ENCODE measurements at places on chromosomes 5 and 9. TPM values are rescaled to one million over a fixed set of nuclear protein-coding genes. Genes with fewer than 3 reads are reported as not detected.

The ASS1 gene
- 460 TPM for total RNA-seq

The DNM1 gene
- 2.6 TPM for total RNA-seq

The ADGRD2 gene
- 0.34 TPM for total RNA-seq

The PCDHAC1 gene
- 1.4 TPM for total RNA-seq

The PARP8 gene
- total RNA-seq = 13.7 TPM

The PCDHA13 gene
- 2.6 TPM for total RNA-seq

The RELL2 gene
- total RNA-seq = 16.1 TPM

The MELK gene
- 9.0 TPM for total RNA-seq

The GABBR2 gene
- total RNA-seq = under 0.01 TPM

The CEP78 gene
- total RNA-seq = 11.5 TPM

The TMEM252 gene
- not detected for total RNA-seq

The FBP1 gene
- under 0.01 TPM for total RNA-seq

The SEMA5A gene
- total RNA-seq = 1.8 TPM

The AK8 gene
- 0.34 TPM for total RNA-seq

The OGN gene
- total RNA-seq = not detected

The SPINK4 gene
- total RNA-seq = not detected

The QRFP gene
- not detected for total RNA-seq

The CEL gene
- 0.34 TPM for total RNA-seq
